Lung (tissue), 17 donors: ENCODE measurements at places on chromosomes 12 and 14.

DNA sequence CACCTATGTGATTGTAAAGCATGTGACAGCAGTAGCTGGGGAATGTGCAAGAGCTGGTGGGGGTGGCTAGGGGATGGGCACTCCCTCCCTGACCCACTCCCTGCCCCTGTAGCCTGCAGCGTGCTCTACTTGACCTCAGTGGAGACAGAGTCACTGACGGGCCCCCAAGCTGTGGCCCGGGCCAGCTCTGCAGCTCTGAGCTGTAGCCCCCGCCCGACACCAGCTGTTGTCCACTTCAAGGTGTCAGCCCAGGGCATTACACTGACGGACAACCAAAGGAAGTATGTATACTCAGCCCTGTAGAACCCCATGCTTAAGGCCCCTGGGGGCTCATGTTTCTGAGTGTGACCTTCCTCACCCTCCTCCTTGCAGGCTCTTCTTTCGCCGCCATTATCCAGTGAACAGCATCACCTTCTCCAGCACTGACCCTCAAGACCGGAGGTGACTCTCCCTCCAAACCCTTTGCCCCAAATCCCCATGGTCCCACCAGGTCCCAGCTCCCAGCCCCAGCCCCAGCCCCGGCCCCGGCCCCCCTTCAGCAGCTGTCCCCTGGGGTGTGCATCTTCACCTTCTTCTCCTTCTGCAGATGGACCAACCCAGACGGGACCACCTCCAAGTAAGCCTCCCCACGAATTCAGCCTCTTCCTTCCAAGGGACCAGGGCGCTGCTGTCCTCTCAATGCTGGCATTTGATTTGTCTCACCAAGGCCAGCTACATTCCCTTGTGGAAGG is 13.3 kb downstream of the TNS2 start:
- H3K4me3 ChIP-seq = no peak overlapping the region
- H3K27me3 ChIP-seq = no peaks in the 10 kb centered on the region
- DNase-seq = no peak
- peak overlapping the region; percentile 2 for H3K27ac ChIP-seq

GRCh38 chr12:6383572-6384498 is at the start of gene LTBR:
LTBR (plus strand) TSS chr12:6384162; CDS start chr12:6384359, 197 bp downstream.
- H3K27ac ChIP-seq = peak within 1 kb of the TSS; percentile 94
- peaks cover 25% of the 10 kb centered on the region for H3K4me1 ChIP-seq
- no peaks in the 10 kb centered on the region for H3K27me3 ChIP-seq
- no peaks in the 10 kb centered on the region for H3K36me3 ChIP-seq
- H3K4me3 ChIP-seq = peak within 1 kb of the TSS; percentile 94
- DNase-seq = peak; percentile 97

DNA sequence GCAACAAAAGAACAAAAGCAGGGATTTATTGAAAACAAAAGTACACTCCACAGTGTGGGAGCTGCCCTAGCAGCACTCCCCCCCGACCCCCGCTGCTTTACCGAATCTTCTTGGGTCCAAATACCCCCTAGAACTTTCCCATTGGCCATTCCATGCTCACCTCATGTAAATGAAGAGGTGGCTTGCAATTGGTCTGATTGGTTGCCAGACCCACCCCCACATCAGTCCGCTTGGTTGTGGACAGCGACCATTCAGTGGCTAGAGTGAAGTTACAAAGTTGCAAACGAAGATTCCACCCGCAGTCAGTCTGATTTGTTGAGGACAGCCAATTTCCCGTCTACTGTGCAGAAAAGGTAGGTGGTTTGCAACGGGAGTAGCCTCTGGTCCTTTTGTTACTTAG is 3.9 kb downstream of the STYX start:
- H3K4me1 ChIP-seq = peaks cover 4% of the 10 kb centered on the region
- H3K36me3 ChIP-seq = peaks cover 2% of the 10 kb centered on the region
- H3K27me3 ChIP-seq = no peaks in the 10 kb centered on the region
- H3K27ac ChIP-seq = no peak overlapping the region
- no peak overlapping the region for H3K4me3 ChIP-seq

- H3K4me3 ChIP-seq = no peak overlapping the region
- H3K27me3 ChIP-seq = no peaks in the 10 kb centered on the region
- no peaks in the 10 kb centered on the region for H3K36me3 ChIP-seq
Observed at GRCh38 chr12:129184127-129184928, 331.1 kb downstream of the GLT1D1 start.

- no peaks in the 10 kb centered on the region for H3K36me3 ChIP-seq
- H3K27ac ChIP-seq = no peak overlapping the region
Observed at GRCh38 chr12:38175538-38175937, 141.0 kb upstream of the ALG10B start.

GRCh38 chr14:106094654-106095189 is 568.3 kb downstream of the TMEM121 start:
- H3K4me3 ChIP-seq = no peak overlapping the region
- no peaks in the 10 kb centered on the region for H3K36me3 ChIP-seq
- DNase-seq = no peak
- H3K4me1 ChIP-seq = no peaks in the 10 kb centered on the region
